ENCODE measurements at places on chromosomes 2 and 18. TPM values are rescaled to one million over a fixed set of nuclear protein-coding genes. Genes with fewer than 3 reads are reported as not detected.

DNA sequence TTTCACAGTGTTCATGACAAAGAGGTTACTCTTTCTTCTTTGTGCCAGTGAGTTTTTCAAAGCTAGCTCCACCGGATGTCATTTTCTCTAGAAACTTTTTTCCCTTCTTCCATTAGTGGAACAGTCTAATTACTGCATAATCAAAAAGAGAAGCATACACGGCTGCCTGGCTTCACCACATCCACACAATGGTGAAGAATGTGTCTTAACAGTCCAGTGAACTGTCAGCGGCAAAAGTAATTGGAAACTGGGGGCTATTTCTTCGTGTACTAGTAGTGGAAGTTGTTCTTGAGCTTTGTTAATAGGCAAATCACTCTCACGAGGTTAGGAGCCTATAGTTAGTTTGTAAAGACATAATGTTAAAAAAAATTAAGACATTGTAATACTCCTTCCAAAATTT lies 32.9 kb upstream of the PIK3C3 start:
- no peak for DNase-seq

DNA sequence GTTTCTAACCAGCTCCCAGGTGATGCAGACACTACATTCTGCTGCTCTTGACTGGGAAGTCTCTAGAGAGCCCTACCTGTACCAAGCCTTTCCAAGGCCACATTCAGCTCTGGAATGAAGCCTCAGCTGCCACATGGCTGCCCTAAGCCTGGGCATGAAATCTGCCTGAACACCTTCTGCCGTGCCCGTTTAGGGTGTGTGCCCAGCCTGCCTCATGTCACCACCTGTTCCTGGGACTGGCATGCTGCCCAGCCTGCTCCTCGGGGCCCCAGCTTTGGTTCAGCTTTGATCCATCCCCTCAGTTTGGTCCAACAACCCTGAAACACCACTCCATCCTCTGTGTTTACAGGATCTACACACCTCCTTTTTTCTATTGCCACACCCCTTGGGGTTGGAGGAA lies 210.9 kb downstream of the L3MBTL4 start:
- DNase-seq, result no peak

DNA sequence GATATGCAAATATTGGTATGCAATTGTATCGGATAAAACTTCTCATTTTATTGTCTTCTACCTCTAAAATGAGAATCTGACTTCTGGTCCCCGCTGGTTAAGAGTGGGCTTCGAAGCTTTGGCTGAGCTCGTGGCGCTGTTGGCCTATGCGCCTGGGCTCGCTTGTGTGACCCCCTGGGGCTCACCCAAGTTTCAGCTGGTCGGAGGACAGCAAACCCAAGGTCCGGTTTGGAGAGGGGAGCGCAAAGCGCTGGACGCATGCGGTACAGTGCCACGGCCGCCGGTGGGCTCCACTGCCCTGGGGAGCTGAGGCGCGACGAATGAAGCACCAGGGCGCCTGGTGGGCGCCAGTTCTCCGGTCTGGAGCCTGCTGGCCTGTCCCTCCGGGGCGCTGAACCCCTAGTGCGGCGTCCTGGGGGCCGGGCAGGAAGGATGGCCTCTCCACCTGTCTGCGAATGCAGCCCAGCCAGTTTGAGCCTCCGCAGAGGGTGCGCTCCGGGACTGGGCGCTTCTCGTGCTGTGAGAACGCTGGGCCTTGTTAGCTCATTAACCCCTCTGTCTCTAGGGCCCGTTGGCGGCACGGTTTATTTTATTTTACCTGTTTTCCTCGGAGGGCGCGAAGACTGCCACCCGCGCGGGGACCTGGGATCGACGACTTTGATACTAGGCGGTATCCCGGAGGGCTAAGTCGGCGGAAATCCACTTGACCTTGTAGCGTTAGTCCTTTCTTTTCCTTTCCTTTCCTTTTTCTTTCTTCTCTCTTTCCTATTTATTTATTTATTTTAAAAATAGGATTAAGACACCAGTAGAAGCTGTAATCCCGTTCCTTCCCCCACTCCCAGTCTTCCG lies 10.4 kb downstream of the MEIS1 start:
- DNase-seq, result peak; percentile 52

GRCh38 chr2:119265693-119266066 lies 42.0 kb downstream of the STEAP3 start:
- no peak for DNase-seq

GRCh38 chr18:75862458-75862857 lies 435.0 kb upstream of the SMIM21 start:
- no peak for DNase-seq

- DNase-seq, result no peak
Observed at GRCh38 chr2:180472133-180472532, 465.0 kb upstream of the CWC22 start.

DNA sequence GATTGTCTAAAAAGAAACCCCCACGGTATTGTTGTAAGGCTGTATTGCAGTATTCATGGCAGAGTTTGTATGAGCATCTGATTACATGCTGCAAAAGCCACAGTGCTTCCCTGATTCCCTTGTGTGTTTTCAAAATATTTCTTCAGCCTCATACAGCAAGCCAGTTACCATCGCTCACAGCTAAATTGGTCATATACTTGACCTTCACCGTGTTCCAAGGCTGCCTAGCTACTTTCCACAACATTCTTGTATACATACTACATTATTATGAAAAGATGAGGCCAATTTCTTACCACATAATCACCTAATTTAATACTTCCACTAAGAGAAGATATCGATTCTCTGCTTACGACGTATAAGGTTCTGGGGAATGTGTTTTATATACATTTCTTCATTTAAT lies 576.3 kb upstream of the CNTNAP5 start:
- no peak for DNase-seq

GRCh38 chr2:235579128-235579527 lies 85.3 kb downstream of the AGAP1 start:
- DNase-seq, result no peak

GRCh38 chr2:108061439-108062042 lies 75.2 kb downstream of the SLC5A7 start:
- DNase-seq, result no peak

- DNase-seq, result peak; percentile 33
Observed at GRCh38 chr18:62249478-62250097, 62.5 kb downstream of the RELCH start.

DNA sequence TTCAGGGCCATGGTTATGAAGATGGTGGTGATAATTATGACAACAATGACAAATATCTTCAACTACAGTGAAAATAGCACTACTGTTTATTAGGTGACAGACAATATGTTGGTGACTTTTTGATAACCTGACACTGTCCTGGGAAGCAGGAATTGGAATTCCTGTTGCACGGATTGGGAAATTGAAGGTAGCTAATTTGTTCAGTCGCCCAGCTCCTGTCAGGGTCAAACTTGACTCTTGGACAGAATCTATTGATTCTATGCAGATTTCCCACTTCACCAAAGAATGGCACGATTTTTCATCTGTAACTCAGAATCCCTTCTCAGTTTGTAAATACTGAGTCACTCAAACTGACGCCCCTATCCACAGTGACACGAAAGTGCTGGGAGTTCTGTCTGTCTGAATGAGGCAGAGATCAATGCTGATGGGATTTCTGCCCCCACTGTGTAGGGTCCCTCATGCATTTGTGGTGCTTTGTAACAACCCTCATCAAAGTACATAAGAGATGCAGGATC lies 779.5 kb upstream of the ID2 start:
- no peak for DNase-seq

The PRKAG3 gene
- total RNA-seq, result 49.6 TPM

The GPR45 gene
- not detected for total RNA-seq

The RTKN gene
- 7.8 TPM for total RNA-seq

The LRRFIP1 gene
- total RNA-seq, result 94.5 TPM

The IL1RN gene
- 0.24 TPM for total RNA-seq

The HSPD1 gene
- total RNA-seq, result 205 TPM

The CPLX4 gene
- not detected for total RNA-seq
